Fibroblast of skin of left quadriceps (primary cell): ENCODE measurements at places on chromosomes 7 and 10.

- DNase-seq, result no peak
These were observed 54.6 kb downstream of the STK32C start for GRCh38 chr10:132253092-132253687.

GRCh38 chr7:24879291-24879690, 100.7 kb downstream of the OSBPL3 start:
- DNase-seq, result no peak

- DNase-seq, result no peak
These were observed 68.7 kb downstream of the GNA12 start for GRCh38 chr7:2775376-2775775.

GRCh38 chr7:90430614-90431460, 27.6 kb downstream of the CLDN12 start:
- no peak for DNase-seq

- no peak for DNase-seq
These were observed 94.0 kb downstream of the AKR1D1 start for GRCh38 chr7:138170298-138170697.

- no peak for DNase-seq
These were observed 29.1 kb upstream of the LHFPL3 start for GRCh38 chr7:104299323-104299722.

DNA sequence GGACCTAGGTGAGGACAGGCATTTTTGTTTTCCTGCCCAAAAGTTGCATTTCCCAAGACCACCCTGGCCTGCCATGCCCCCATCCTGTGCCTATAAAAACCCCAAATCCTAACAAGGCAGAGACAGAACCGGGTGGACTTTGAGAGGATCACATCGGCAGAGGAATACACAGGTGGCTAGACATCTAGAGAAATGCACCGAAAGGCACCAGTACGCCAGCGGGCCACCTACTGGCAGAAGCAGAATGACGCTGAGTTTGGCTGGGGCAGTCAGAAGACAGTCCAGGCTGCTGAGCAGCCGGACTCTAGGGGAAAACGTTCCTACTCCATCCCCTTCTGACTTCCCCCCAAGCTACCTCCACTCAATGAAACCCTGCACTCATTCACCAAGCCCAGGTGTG, 2.8 kb downstream of the AKR1C4 start:
- no peak for DNase-seq

DNA sequence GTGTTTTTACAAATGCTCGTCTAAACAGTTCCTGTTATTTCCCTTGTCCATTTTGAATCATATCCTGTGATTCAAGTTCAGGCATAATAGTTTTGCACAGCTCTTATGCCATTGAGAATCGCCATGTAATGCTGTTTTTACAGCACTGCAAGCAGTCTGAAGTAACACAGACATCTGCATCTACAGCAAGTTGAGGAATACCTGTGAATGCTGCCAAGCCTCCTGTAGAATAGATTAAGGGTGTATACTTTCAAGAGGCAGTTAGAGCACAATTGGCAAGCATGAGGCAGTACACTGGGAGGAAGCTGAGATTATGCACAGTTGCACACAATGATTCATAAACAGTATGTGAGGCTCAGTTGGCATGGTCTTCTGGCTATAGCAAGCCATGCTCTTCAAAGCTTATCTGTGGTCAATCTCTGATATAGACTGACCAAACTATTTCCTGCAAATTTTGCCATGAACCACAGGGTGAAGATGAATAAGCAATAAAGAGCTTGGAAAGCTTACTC, 121.9 kb upstream of the AKR1E2 start:
- peak; percentile 75 for DNase-seq

GRCh38 chr10:97582169-97582568, 2.0 kb upstream of the HOGA1 start:
- DNase-seq, result no peak

DNA sequence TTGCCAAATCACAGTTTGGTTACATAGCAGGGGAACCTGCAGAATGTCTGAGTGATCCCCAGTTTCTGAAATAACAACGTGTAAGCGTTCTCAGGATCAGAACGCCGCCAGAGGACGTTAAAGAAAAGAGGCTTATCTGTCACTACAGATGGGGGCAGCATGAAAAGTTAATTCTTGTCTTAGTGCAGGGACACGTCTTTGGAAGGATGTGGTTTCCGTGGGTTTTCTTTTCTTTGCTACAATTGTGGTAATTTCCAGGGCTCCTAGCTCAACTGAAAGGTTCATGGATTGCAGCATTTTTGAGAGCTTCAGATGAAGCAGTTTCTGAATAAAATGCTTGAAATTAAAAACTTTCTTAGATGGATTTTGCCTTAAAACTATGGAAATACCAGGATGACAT, 106.6 kb downstream of the PRKCQ start:
- DNase-seq, result no peak

DNA sequence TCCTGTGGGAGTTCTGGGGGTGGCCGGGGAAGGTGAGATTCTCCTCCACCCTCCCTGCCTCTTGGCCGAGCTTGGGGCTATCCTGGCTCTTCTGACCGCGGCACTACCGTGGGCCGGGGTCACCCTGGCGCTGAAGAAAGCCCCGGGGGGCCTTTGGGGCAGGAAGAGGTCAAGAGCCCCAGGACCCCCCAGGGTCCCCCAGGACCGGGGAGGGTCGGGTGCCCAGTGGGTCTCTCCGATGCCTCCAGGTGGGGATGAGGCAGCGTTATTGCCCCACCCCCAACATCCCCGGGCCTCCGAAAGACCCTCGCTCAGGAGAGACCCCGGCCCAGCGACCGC, 439 bp upstream of the KNDC1 start:
- no peak for DNase-seq
